Natural killer cell (primary cell): ENCODE measurements at places on chromosomes 1 and 21. TPM values are rescaled to one million over a fixed set of nuclear protein-coding genes. Genes with fewer than 3 reads are reported as not detected.

GRCh38 chr1:89008511-89008910 lies 14.2 kb downstream of the GBP3 start:
- no peak for DNase-seq

Gene TEDDM1
- total RNA-seq = not detected

Gene KRTAP19-1
- total RNA-seq = not detected

- no peak for DNase-seq
These were observed 216.6 kb upstream of the B3GALT2 start for GRCh38 chr1:193402977-193403376.
